ENCODE measurements at places on chromosomes 7 and 10.

DNA sequence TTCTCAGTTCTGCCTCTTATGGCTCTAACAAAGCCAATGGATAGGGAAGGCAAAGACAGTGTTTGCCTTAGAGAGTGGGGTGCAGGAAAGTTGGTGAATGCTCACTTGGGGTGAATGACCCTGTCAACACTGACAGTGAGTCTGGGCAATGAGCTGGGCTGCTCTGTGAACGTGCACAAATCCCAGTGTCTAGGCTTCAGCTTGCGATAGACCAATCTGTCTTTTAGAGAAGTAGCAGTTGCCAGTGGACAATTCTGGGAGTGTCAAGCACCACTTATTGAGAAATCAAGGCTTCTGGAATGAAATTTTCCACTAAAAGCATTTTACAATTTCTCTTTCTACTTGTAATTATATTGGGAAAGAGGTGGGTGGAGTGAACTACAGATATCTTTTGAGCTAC lies 141.4 kb downstream of the HERPUD2 start:
- DNase-seq = no peak

- DNase-seq = no peak
Measured at GRCh38 chr7:139099172-139099947, 10.2 kb downstream of the ZC3HAV1 start.

DNA sequence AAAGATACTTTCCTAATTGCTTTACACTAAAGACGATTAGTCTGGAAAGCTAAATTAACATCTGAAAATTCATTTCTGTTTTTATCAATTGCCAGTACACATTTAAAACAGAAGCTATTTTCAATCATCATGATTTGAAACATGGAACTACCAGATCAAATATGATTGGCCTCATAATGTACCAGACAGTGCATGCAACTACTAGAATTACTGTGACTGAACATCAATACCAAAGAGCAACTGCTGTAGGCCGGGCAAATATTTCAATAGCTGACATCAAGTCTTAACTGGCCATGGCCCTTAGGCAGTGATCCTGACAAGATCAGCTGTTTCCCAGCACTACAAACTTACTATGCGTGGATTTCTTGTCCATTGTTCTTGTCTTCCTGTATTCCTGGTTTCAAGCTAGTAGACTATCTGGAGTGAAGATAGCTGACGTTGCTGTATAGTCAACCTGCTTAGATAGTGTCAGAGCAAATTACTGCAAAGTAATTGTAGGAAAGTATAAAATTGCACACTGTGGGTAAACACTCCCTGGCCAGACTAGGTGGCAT lies 21.7 kb upstream of the WNT16 start:
- no peak for DNase-seq

DNA sequence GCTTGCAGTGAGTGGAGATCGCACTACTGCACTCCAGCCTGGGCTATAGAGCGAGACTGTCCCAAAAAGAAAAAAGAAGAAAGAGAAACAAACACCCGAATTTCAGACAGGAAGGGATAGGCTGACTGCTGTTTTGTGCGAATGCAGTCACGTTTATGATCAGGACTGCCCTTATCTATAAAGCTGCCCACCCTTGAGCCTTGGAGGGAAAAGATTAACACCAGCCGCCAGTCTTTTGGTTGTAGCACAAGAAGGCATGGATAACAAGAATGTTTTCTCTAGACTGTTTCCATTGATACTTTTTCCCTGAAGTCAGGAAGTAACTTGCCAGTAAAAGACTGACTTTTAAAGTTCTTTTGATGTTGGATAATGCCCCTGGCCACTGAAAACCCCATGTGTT lies 314.0 kb downstream of the BICC1 start:
- no peak for DNase-seq

All from activated CD4-positive, CD25-positive, alpha-beta regulatory T cell (primary cell).